ENCODE measurements at places on chromosomes 2 and 18.

GRCh38 chr2:142918624-142919023 lies 41.2 kb downstream of the KYNU start:
- no peak for DNase-seq

DNA sequence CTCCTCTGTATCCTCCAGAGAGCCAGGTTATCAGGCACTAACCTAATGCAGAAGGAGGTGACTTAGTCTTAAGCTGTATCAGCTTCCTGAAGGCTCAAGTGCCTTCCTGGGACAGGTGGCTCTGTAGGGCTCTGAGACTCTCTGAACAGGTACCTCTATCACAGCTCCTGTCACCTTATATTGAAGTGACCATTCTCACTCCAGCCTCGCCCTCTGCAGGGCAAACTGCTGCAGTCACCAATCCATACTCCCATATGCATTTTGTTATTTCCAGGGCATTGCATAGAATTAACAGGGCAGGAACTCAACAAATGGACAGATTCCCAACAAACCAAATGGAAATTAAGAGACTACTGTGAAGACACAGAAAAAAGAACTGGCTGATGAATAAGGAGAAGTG lies 203.0 kb upstream of the REV1 start:
- no peak for DNase-seq

GRCh38 chr2:85475799-85476490 lies 57.4 kb downstream of the SH2D6 start:
- DNase-seq, result no peak

- no peak for DNase-seq
Observed at GRCh38 chr2:37323176-37323780, 1.4 kb downstream of the PRKD3 start.

- DNase-seq, result peak; percentile 71
Observed at GRCh38 chr18:79380816-79381806, 14.6 kb upstream of the NFATC1 start.

GRCh38 chr18:34970106-34970505 lies 71.1 kb upstream of the MAPRE2 start:
- DNase-seq, result no peak

GRCh38 chr2:67797801-67798540 lies 264.8 kb downstream of the C1D start:
- no peak for DNase-seq

- DNase-seq, result no peak
Observed at GRCh38 chr2:163133602-163134001, 295.0 kb upstream of the KCNH7 start.

- no peak for DNase-seq
Observed at GRCh38 chr2:167733747-167734146, 513.6 kb downstream of the STK39 start.

- DNase-seq, result no peak
Observed at GRCh38 chr2:239476029-239476756, 75.4 kb upstream of the HDAC4 start.

DNA sequence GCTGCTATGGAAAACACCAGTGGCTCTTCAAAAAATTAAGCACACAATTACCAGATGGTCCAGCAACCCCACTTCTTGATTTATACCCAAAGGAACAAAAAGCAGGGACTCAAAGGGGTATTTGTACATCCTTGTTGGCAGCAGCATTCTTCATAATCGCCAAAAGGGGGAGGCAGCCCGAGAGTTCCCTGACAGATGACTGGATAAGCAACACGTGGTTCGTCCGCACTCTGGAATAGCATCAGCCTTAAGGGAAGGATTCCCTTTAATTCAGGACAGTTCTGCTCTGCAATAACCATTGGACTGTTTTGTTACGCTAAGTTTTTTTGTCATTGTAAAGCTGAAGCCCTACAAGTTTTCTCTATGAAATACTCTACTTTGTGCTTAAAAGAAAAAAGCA lies 76.7 kb upstream of the TWIST2 start:
- no peak for DNase-seq

GRCh38 chr18:79548077-79548450 lies 131.5 kb upstream of the CTDP1 start:
- DNase-seq, result no peak

- no peak for DNase-seq
Observed at GRCh38 chr2:130877258-130877657, 40.5 kb downstream of the ARHGEF4 start.

GRCh38 chr18:12929477-12930083 lies 18.2 kb upstream of the SEH1L start:
- no peak for DNase-seq

DNA sequence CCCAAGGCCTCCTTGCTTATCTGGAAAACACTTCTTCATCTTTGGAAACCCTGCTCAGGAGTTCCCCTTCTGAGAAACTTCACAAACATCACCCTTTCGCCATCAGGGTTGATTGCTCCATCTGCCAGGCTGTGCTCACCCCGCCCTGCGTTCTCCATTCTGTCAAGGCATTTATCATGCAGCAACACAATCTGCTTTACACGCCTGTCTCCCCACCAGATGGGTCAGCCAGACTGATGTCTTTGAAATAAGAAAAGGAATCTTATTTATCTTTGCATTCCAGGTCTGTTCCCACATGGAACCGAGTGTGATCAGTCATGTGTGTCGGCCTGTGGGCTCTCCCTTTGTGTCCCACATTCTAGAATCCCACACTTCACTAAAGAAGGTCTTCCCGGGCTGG lies 110.0 kb upstream of the ARL4C start:
- no peak for DNase-seq

- no peak for DNase-seq
Observed at GRCh38 chr2:118049816-118050140, 35.9 kb upstream of the CCDC93 start.

GRCh38 chr2:235900631-235901030 lies 267.6 kb downstream of the GBX2 start:
- DNase-seq, result no peak

- no peak for DNase-seq
Observed at GRCh38 chr18:8835521-8835953, 130.2 kb downstream of the MTCL1 start.

DNA sequence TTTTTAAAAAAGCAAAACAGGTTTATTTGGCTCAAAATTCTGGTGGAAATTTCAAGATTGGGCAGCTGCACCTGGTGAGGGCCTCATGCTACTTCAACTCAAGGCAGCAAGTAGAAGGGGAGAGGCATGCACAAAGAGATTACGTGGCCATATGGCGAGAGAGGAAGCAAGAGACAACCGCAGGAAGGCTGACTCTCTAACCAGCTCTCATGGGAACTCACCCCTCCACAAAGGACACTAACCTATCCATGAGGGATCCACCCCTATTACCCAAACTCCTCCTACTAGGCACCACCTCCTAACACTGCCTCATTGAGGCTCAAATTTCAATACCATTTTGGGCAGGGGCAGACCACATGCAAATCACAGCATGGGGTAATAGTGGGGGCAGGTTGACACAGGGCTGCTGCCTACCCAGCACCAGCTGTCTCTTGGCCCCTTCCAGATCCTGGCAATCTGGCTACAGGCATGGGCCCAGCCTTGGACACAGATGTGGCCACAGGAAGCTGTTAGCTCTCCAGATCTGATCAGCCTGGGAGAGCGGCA lies 2.0 kb upstream of the CAPN10 start:
- no peak for DNase-seq

Measured in activated CD4-positive, alpha-beta T cell treated with anti-CD3 and anti-CD28 coated beads, Interleukin-2, amount 50 U/mL, for 1 hour (primary cell).